Left hindlimb (tissue), 1 donor: ENCODE measurements at places on chromosomes 12 and 14.

- DNase-seq, result no peak
Measured at GRCh38 chr14:42090122-42090521, 483.4 kb downstream of the LRFN5 start.

DNA sequence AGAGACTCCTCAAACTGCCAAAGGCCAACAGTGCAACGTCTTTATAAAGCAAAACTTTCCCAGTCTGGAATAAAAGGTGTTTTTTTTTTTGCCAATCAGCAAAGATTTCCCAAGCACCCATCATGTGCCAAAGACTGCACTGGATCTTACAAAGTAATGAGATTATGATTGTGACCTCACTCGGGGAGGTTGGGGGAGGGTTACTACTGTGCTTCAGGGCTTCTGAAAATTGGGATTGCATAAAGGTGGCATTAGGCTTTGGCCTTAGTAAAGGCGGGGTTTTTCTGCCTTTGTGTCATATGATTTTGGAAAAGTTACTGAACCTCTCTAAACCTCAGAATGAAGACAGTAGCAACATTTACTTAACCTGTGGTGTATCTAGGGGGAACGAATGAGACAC lies 233.8 kb downstream of the DACT1 start:
- DNase-seq, result no peak

- no peak for DNase-seq
Measured at GRCh38 chr12:92186038-92186470, 40.4 kb upstream of the BTG1 start.

DNA sequence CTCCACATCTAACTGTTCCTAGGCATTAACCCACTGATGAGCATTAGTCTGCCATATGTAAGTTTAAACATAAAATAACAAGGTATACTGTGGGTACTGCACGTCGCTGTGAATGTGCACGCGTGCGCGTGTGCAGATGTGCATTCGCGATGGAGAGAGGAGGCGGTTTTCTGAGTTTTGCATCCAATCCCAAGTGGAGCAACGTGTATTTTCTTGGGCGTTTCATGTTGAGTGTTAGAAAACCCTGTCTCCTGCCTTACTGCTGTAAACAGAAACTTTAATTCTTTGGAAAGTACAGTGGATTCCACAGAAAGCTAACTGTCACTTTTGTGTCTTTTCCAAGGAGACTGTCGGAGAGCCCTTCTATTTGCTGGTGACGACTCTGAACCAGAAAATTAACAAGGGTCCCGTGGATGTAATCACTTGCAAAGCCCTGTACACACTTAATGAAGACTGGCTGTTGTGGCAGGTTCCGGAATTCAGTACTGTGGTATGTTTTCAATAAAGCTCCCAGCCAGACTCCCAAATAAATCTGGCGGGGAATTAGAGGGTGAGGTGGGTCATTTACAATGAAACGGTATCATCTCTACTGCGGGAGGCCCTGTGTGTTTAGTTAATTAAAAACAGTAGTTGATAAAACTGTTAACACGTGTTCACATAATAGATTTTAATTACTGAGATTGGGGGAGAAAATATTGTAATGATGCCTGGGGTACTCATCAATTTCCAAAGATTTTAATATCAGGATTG lies 116.5 kb downstream of the PLXNC1 start:
- no peak for DNase-seq

DNA sequence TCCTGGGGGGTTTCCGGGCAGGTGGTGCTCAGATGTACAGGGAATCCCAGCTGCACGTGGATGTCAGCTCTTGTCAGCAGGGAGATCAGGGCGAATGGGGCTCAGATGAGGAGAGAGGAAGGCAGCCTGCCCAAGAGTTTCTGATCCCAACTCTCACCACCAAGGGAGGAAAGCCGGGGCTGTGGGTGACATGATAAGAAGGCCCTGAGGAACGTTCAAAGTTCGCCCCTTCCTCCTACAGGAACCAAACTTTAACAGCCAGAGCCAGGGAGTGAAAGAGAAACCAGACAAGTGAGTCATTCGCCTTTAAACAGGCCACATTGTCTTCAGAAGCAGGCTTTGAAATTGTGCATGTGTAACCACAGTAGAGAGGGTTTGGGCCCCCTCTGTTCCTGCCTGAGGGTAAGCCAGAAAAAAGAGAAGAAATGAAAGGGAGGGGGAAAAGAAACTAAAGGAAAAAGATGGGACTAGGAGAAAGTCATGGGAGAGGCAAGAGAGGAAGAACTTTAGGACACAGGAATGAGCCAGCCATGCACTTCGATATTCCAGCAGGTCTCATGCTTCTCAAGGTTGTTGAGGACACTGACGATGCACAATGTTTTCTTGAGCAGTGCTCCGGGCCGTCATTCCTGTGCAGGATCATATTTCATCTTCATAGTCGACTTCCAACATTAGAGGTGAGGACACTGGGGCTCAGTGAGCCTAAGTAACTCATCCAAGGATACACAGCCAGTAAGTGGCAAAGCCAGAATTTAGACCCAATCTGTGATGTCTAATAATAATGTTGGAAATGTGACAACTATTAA lies 691.4 kb upstream of the TBX3 start:
- no peak for DNase-seq

DNA sequence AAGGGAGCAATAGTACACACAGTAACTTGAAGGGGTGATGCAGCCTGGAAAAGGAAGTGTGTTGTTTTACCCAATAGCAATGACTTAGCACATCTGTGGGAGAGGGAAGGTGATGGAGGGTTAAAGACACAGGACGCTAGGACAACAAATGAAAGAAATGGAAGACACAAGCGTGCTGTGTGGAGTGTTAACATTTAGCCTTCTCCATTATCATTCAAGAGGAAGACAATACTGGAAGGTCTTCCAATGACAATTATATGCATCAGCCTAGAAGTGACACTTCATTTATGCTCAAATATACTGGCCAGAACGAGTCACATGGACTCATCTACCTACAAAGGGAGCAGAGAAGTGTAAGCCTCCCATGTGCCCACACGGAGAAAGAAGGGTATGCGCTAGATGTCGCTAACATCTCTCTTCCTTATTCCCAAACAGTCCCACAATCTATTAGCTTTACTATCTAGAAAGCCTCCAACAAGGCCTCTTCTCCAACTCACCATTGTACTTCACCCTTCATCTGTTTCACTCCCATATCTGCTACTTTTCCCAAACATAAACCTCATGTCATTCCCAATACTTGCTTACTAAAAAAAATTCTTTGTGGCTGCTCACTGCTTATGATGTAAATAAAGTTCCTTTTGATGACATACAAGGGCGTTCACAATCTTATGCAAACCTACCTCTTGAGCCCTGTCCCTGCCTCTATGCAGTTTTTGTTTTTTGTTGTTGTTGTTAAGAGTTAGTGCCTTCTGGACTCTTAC lies 20.3 kb downstream of the PPM1H start:
- DNase-seq, result no peak

GRCh38 chr14:36827861-36828260 lies 166.2 kb downstream of the PAX9 start:
- DNase-seq, result no peak

- no peak for DNase-seq
Measured at GRCh38 chr14:95703805-95704204, 10.1 kb downstream of the TCL1A start.

GRCh38 chr14:91272341-91273272 lies 28.1 kb upstream of the GPR68 start:
- DNase-seq, result no peak

- no peak for DNase-seq
Measured at GRCh38 chr14:65193916-65194590, 91.7 kb upstream of the MAX start.
